ENCODE measurements at places on chromosomes 2 and 18. TPM values are rescaled to one million over a fixed set of nuclear protein-coding genes. Genes with fewer than 3 reads are reported as not detected.

- DNase-seq: no peak
Observed at GRCh38 chr2:136114382-136114781, 3.6 kb downstream of the CXCR4 start.

The QPCT gene
- 0.33 TPM for total RNA-seq

The ALK gene
- total RNA-seq: not detected

The VSNL1 gene
- total RNA-seq: not detected

Measured in natural killer cell treated with Interleukin-12 subunit alpha and Interleukin-12 subunit beta and Interleukin-15 and Interleukin-18, amount 100 ng/mL, for 72 hours (primary cell).